Activated CD4-positive, alpha-beta memory T cell treated with anti-CD3 and anti-CD28 coated beads, Interleukin-2, amount 10 ng/mL, durations not matched to agents 7 days and 5 days (primary cell): ENCODE measurements at places on chromosomes 16 and 17. TPM values are rescaled to one million over a fixed set of nuclear protein-coding genes. Genes with fewer than 3 reads are reported as not detected.

NUDT7 gene
- total RNA-seq = 6.5 TPM

RHBDF2 gene
- total RNA-seq = 33.2 TPM

VTN gene
- 0.15 TPM for total RNA-seq

DCAKD gene
- 26.2 TPM for total RNA-seq

DNAH3 gene
- total RNA-seq = 0.05 TPM

HSD17B2 gene
- total RNA-seq = not detected

- peak overlapping the region; percentile 17 for H3K27ac ChIP-seq
- H3K27me3 ChIP-seq = peaks cover 14% of the 10 kb centered on the region
- peaks cover 33% of the 10 kb centered on the region for H3K4me1 ChIP-seq
- peak overlapping the region; percentile 72 for H3K4me3 ChIP-seq
Measured at GRCh38 chr17:21549107-21549687, 143.1 kb upstream of the KCNJ18 start.

- H3K27me3 ChIP-seq = peaks cover 28% of the 10 kb centered on the region
- peaks cover 22% of the 10 kb centered on the region for H3K4me1 ChIP-seq
- no peaks in the 10 kb centered on the region for H3K36me3 ChIP-seq
- no peak for DNase-seq
- H3K4me3 ChIP-seq = no peak overlapping the region
- no peak overlapping the region for H3K27ac ChIP-seq
Measured at GRCh38 chr17:32970281-32970680, 21.4 kb upstream of the SPACA3 start.

- no peak for DNase-seq
- no peak overlapping the region for H3K27ac ChIP-seq
- no peak overlapping the region for H3K4me3 ChIP-seq
- H3K27me3 ChIP-seq = no peaks in the 10 kb centered on the region
Measured at GRCh38 chr16:81818905-81819304, 39.8 kb downstream of the PLCG2 start.

DNA sequence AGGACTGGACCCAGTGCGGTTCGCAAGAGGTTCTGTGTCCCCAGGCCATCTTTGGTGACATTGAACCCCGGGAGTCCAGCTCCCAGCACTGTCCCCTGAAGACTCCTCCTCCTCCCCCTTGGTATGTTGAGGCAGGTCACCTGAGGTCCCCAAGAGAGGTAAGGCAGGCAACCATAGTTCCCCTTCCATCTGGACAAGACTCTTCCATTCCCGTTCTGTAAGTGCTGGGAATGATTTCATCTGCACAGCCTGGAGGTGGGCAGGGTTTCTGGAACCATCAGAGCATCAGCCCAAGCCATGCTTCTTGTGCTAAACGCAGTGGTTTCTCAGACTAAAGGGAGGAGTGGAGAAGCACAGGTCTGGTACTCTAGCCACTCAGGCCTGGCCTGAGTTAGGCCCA lies 24.9 kb downstream of the COPZ2 start:
- H3K36me3 ChIP-seq = no peaks in the 10 kb centered on the region
- peaks cover 42% of the 10 kb centered on the region for H3K27me3 ChIP-seq
- peaks cover 28% of the 10 kb centered on the region for H3K4me1 ChIP-seq
- H3K27ac ChIP-seq = no peak overlapping the region

DNA sequence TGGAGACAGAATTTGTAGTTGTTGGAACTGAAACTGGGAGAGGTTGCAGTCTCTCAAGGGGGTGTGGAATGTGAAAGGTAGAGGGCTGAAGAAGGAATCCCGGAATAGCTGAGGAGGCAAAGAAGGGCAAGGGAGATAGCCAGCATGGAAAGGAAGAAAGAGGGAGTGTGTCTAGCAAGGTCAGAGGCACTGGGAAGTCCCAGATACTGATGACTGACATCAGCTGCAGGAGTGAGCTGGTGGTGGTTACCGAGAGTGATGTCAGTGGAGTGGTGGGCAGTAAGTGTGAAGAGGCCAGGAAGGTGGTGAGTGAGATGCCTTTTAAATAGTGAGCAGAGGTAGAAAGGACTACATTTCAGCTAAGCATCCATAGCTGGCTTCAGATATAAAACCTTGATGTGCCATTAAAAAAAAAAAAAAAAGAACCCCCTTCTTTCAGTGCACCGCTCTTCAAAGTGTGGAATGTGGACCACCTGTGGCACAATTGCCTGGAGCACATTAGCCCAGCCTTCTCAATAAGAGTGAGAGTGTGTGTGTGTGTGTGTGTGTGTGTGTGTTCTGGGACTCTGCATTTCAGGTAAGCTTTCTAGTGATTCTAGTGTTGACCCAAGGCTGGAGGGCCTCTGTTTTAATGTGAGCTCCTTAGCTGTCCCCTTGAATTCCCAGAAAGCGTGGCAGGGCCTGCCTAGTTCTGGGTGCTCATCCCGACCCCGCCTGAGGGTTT lies 8.5 kb downstream of the PRMT7 start:
- peaks cover 19% of the 10 kb centered on the region for H3K4me1 ChIP-seq
- peak overlapping the region; percentile 29 for H3K27ac ChIP-seq
- DNase-seq = peak; percentile 30
- no peak overlapping the region for H3K4me3 ChIP-seq
- H3K27me3 ChIP-seq = no peaks in the 10 kb centered on the region

GRCh38 chr16:1543085-1543896 lies 9.8 kb downstream of the TMEM204 start:
- H3K4me3 ChIP-seq = peak overlapping the region; percentile 60
- peaks cover 54% of the 10 kb centered on the region for H3K36me3 ChIP-seq
- H3K4me1 ChIP-seq = peaks cover 74% of the 10 kb centered on the region
- DNase-seq = peak; percentile 66

DNA sequence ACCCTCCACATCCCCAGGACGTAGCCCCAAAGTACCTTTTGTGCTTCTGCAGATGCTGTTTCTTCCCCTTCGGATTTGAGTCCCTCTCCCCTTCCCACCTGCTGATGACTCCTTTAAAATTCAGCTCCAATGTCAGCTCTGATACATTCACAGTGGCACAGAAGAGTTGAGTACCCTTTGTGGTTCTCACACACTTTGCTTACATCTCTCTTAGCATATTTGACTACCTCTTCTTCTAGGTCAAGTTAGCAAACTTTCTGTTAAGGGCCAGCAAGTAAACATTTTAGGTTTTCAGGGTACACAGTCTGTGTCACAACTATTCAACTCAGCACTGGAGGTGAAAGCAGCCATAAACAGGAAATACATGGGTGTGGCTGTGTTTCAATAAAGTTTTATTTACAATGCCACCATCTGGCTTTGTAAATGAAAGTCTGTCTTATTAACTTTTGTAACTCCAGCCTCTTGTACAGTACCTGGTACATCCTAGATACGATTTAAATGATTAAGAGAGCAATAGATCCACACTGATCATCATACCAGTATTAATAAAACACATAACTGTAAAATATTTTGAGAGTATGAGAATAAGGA lies 161.7 kb downstream of the SOX9 start:
- no peak overlapping the region for H3K27ac ChIP-seq
- no peak for DNase-seq
- no peaks in the 10 kb centered on the region for H3K36me3 ChIP-seq
- H3K4me3 ChIP-seq = no peak overlapping the region

GRCh38 chr17:70492368-70492767 lies 323.0 kb downstream of the KCNJ2 start:
- no peaks in the 10 kb centered on the region for H3K36me3 ChIP-seq
- no peak for DNase-seq
- no peaks in the 10 kb centered on the region for H3K27me3 ChIP-seq
- no peaks in the 10 kb centered on the region for H3K4me1 ChIP-seq

DNA sequence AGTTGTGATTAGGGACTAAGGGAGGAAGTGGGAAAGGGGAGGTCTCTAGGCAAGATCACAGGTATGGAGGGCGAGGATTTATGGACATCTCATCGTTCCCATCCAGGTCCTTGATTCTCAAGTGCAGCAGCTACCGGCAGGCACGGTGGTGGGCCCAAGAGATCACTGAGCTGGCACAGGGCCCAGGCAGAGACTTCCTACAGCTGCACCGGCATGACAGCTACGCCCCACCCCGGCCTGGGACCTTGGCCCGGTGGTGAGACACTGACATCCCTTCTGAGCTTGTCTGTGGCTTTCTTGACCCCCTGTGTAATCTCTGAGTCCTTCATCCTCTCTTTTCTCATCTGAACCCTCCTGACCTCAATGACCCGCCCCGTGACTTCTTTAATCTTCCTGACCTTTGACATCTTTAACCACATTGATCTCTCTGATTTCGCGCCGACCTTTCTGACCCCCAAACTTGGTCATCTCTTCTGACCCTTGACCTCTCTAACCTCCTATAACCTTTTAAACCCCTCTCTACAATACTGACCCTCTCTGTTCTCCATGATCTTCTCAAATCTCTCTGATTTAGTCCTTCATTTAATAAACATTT lies 3.8 kb downstream of the PLD2 start:
- no peak overlapping the region for H3K4me3 ChIP-seq
- no peaks in the 10 kb centered on the region for H3K27me3 ChIP-seq
- peaks cover 21% of the 10 kb centered on the region for H3K4me1 ChIP-seq
- H3K27ac ChIP-seq = no peak overlapping the region
- no peak for DNase-seq

- no peak for DNase-seq
- peaks cover 2% of the 10 kb centered on the region for H3K36me3 ChIP-seq
- H3K4me1 ChIP-seq = no peaks in the 10 kb centered on the region
- H3K27ac ChIP-seq = no peak overlapping the region
Measured at GRCh38 chr16:85836706-85837582, 37.4 kb downstream of the COX4I1 start.

GRCh38 chr17:79746889-79747507 lies 16.3 kb downstream of the ENPP7 start:
- no peaks in the 10 kb centered on the region for H3K36me3 ChIP-seq
